ENCODE measurements at places on chromosomes 12 and 14. TPM values are rescaled to one million over a fixed set of nuclear protein-coding genes. Genes with fewer than 3 reads are reported as not detected.

- DNase-seq, result no peak
Measured at GRCh38 chr12:66960006-66960405, 281.1 kb upstream of the GRIP1 start.

Gene LMBR1L
- 20.0 TPM for polyA plus RNA-seq

Gene DIO2
- polyA plus RNA-seq, result 93.7 TPM

DNA sequence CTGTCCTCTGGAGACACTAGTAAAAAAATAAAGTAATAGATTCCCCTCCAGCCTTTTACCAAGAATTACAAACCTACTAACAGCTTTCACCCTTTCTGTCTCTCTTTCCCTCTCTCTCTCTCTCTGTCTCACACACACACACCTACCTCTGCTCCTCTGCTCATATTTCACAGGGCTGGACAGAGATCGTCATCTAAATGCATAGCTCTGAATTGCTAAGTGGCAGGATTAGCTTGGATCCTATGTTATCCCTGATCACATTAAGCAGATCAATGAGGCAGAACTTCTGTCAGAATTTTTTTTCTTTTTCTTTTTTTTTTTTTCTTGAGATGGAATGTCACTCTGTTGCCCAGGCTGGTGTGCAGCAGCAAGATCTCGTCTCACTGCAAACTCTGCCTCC is 22.9 kb downstream of the VCPKMT start:
- DNase-seq, result no peak

Gene RIMBP2
- not detected for polyA plus RNA-seq

- DNase-seq, result no peak
Measured at GRCh38 chr14:94173471-94173884, 644 bp upstream of the PPP4R4 start.

- DNase-seq, result no peak
Measured at GRCh38 chr14:67533754-67534085, 630 bp downstream of the PLEKHH1 start.

DNA sequence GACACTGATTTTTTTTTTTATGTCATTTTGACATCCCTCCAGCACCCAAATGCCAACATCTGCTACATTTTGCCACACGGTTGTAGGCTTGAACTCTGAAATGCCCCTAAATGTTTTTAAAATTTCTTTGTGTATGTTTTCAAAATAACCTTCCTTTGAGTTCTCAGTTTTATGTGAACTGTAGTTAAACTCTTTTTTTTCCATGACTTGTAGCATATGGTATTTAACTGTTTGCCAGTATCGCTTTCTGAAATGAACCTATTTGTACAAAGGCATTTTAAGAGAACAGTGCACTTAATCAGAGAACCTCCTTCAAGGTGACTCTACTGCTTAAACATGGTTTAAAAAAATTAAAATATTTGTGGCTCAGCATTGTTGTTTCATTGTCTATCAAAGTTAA is 61.5 kb downstream of the PDE3A start:
- no peak for DNase-seq
